ENCODE measurements at places on chromosomes 3 and 15.

DNA sequence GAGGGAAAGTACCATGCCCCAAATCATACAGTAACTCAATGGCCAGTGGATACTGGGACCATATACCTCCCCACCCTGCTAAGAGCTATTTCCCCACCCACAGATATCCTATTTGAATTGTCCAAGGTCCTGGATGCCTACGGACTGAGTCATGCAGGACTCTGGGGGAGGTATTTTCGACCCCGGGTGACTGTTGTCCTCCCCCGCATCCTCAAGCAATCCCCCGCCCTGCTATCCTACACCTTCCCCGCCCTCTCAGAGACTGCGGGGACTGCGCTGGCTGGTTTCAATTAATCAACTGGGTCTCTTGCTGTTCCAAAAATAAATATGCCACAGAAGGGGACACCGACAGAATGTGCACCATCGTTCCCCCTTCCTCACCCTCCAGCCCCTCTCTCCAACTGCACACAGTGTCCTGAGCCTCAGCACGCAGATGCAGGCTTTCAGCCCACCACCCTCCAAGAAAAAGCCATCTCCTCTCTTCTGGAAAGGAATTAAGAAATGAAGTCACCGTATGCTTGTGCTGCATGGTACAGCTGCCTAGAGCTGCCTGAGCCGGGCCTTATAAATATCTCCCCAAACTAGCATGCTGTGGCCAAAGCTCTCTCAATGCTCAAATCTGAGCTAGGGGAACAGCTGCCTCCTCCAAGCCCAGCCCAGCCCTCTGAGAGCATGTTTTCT lies 8.1 kb downstream of the CAV3 start:
- no peak for DNase-seq

DNA sequence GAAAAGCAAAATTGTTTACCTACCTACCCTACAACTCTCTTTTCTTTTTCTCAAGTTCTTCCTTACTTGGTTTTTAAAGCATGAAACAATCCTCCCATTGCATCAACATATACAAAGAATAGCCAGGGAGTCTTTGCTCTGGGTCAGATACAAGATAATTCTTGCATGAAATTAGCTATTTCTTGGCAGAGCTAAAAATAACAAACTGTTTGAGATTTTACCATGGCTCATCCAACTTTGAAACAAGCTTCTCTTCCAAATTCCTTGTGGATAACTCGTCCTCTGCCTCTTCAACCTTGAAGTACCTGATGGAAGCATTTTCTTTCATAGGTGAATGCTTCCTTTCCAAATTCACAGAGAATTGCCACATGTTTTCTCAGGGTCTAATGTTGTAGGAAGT lies 9.2 kb upstream of the CBLB start:
- no peak for DNase-seq

DNA sequence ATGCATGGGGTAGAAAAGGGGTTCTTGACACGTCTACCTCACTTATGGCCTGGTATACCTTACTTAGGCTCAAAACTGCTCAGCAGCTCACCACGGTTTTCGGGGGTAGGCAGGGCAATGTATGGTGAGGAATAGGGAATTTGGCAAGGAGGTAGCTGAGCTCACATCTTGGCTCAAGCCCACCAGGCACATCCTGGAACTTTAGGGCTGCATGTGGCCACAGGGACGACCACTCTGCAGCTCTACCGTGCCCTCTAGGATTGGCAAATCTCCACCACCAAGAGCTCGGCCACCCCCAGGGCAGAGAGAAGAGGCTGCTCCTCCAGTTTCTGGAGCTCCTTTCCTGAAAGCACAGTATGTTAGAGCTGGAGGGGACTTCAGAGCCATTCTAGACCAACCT lies 69.7 kb downstream of the MRPL46 start:
- no peak for DNase-seq

- DNase-seq: no peak
Observed at GRCh38 chr3:45565342-45565741, 29.2 kb upstream of the LIMD1 start.

GRCh38 chr3:18442756-18443664 lies 17.9 kb upstream of the SATB1 start:
- DNase-seq: no peak

GRCh38 chr15:38696109-38696727 lies 131.6 kb upstream of the RASGRP1 start:
- peak; percentile 54 for DNase-seq

- DNase-seq: no peak
Observed at GRCh38 chr3:127546970-127547733, 43.4 kb downstream of the TPRA1 start.

- DNase-seq: no peak
Observed at GRCh38 chr15:63528138-63528659, 23.8 kb downstream of the USP3 start.
